ENCODE measurements at places on chromosomes 3 and 15.

DNA sequence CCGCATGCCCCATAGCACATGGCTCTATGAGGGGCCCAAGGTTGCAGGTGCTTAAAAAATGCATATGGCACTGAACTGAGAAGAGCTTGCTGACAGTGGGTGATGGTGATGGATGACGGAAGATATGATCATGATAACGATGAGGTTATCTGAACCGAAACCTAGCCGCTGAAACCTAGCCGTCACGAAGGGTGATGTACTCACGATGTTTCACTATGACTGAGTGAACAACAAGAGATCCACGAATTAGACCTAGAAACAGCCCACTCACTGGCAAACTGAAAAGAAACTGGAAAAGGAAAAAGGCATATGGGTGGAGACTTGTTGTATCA is 57.6 kb upstream of the BCL6 start:
- no peak for DNase-seq

- DNase-seq = no peak
Measured at GRCh38 chr3:29344154-29344553, 63.3 kb downstream of the RBMS3 start.

GRCh38 chr3:71061037-71061436 is 522.5 kb downstream of the FOXP1 start:
- DNase-seq = no peak

- DNase-seq = no peak
Measured at GRCh38 chr3:132203889-132204596, 113.2 kb upstream of the ACP3 start.

DNA sequence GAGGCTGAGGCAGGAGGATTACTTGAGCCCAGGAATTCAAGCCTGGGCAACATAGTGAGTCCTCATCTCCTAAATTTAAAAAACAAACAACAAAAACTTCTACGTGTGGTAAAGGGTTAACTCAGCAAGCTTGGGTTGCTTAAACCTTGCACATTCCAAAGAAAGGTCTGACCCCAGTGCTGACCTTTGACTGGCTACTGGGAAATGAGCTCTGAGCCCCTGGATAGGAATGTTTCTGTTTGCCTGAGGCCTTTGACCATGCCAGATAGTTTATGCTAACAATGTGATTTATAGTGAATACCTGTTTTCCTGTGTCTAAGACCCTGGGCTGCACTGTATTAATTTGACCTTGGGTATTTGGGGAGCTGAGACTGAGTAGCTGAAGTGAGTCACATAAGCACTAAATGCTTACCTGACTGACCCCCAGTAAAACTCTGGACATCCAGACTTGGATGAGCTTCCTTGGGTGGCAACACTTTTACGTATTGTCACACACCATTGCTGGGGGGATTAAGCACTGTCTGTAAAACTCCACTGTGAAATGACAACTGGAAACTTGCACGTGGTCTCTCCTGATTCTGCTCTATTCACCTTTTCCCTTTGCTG is 20.7 kb downstream of the TCAIM start:
- DNase-seq = no peak

DNA sequence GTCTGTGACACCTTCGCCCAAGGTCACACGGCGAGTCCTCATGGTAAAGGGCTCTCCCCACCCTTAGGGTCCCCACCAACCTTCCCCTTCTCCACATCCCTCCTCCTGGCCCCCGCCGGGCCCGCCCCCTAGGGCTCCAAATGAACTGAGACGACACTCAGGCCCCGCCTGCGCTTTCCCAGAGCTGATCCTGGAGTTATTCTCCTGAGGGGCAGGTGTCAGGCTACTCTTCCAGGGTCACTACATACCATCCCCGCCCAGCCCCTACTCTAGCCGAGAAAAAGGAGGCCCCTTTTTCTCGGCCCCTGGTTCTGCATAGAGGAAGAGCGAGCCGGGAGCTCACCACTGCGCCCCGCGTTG is 292 bp downstream of the USP4 start:
- no peak for DNase-seq

DNA sequence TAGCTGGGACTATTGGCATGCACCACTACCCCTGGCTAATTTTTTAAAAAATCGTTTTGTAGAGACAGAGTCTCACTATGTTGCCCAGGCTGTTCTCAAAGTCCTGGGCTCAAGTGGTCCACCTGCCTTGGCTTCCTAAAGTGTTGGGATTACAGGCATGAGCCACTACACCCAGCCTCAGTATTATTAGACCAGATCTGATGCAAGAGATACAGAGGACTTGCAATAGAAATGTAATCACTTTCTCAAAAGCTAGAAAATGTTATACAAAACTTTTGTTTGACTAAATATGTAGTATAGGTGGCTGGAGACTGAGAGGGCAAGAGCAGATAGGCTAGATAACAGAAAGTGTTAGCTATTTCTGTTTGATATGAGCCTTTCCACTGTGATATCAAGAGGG is 531.9 kb downstream of the SOX2 start:
- DNase-seq = no peak

- DNase-seq = no peak
Measured at GRCh38 chr3:159919873-159920272, 68.8 kb upstream of the IL12A start.

Data from AG04449 (cell line).